ENCODE measurements at places on chromosomes 6 and 20.

GRCh38 chr6:50030777-50031562 lies 9.2 kb upstream of the DEFB110 start:
- peak; percentile 4 for DNase-seq

- no peak for DNase-seq
These were observed 29.8 kb downstream of the ANKEF1 start for GRCh38 chr20:10064611-10065010.

DNA sequence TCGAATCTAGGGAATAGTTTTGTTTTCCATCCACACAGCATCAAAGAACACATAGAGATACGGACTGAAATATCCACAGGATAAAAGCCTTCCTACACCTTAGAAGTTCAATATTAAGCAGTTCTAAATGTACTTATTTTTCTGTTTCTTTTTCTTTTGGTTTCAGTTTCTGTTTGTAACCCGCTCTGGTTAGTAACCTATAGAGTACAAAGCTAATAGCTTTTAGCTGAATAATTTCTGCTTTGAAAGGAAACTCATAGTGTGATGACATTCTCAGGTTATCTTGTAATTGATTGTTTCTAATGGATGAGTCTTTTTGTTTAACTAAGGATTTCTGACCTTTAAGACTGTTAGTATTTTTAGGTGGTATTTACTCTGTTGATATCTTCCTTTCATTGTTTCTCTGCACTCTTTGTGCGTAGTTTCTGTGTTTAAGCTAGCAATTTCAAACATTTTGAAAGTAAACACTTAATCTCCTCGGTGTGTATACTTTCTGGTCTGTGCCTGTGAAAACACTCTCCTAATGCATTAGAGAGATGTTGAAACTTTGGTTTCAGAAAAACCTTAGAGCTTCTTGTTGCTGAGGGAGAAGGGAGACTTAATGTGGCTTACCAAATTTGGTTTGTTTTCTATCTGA lies 385.5 kb downstream of the HDGFL1 start:
- no peak for DNase-seq

DNA sequence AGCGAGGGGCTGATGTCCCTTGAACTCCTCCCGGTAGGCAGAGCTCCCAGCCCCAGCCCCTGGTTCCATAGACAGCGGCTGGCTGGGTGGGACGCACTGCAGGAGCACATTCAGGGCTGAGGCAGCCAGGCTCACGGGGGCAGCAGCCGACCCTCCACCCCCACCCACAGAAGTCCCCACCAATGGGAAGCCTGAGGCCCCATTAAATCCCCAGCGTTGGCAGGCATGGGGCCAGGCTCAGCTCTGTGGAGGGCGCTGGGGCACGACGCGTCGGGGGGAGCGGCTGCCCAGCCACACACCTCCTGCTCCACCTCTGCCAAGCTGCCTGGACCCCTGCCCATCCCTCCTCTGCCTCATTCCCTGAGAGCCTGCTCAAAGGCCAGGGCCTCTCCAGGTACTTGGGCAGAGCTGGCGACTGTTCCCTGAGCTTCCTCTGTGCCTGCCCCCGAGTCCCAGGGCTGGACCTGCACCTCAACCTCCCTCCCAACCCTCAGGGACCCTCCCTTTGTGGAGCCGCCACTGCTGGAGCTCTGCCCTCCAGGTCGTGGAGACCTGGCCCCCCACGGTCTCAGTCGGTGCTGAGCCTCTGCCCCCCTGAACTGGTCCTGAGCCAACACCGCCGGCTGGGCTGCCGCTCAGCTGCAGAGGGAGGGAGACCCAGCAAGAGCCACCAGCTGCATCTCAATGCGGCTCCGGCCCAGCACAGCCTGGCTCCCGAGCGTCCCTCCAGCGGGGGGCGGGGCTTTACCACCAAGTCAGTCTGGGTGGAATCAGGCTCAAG lies 9.1 kb downstream of the CHRNA4 start:
- no peak for DNase-seq

DNA sequence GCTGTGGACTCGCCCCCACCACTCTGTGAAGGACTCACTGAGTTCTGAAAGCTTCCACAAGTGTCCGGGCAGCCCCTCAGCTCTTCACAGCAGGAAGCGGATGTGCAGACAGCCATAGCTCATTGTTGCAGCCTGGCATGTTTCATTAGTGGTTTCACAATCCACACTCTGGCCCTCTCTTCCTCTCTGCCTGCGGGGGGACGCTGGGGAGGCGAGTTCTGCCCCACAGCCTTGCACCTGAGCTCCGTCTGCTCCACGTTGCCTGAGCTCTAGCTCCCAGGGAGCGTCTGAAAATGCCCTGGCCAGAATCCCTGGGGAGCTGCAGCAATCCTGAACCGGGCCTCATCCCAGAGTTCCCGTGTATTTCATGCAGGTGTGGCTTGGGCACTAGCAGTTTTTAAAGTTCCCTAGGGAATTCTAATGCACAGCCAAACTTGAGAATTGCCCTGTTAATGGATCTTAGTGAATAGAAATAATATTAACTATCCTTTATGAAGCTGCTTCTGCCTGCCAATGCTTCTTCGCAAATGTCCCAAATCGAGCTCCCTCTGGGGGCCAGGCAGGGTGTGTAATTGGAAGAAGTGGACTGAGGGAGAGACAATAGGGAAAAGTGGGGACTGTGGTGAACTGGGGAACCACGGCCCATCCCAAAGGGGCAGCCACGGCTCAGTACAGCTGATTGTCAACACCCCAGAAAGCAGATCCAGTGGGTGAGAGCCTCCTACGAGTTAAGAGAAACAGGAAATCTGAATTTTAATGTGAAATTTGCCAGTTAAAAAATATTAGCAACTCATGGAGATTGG lies 51.5 kb downstream of the CTCFL start:
- DNase-seq: no peak

DNA sequence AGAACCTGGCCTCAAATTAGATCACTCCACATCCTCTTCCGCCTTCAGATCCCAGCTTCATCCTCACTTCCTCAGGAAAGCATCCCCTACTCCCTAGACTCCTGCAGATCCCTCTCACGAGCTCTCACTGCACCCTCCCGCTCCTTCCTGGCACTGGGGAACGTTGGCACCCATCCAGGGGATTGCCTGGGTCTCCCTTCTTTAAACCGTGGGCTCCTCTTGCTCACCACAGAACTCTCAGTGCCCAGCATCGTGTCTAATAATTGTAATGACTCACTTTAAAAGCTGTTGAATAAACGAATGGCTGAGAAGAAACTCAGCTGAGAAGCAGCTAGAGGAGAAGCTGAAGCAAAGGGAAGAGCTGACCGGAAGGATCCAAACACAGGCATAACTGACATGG lies 20.4 kb downstream of the ZC3H12D start:
- no peak for DNase-seq

- peak; percentile 46 for DNase-seq
These were observed 7.1 kb downstream of the XKR7 start for GRCh38 chr20:31974951-31975487.

GRCh38 chr6:155253337-155253736 lies 10.5 kb upstream of the CLDN20 start:
- no peak for DNase-seq

- DNase-seq: no peak
These were observed 60.6 kb upstream of the NT5E start for GRCh38 chr6:85389151-85389797.

DNA sequence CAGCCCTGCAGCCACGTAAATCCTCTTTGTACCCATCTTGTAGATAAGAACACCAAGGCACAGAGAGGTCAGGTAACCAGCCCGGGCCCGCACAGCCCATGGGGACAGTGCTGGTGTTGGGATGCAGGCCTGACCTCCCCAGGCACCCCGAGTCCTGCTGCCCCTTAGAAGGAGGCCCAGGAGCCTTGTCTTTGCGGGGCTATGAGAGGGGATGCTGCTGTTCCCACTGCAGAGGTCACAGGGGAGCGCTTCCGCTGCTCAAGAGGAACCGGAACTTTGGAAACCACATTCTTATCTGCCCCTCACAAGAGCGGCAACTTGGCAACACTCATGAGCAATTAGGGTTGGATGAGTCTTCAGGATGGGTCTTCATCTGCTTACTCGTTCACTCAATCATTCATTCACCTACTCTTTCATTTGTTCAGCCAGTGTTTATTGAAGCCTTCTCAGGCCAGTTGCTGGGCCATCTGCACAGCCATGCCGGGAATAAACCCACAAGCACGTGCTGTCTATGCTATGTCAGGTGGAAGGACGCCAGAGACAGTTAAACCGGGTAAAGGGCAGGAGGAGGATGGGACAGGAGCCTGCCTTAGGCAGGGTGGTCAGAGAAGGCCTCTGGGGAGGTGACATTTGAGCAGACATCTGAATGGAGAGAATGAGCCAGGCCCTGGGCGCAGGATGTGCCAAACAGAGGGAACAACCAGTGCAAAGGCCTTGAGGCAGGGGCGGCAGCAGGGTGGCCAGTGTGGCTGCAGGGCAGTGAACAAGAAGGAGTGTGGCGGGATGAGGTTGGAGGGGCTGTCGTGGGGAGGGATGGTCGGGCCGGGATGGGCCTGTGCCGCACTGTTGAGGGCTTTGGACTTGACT lies 60.8 kb downstream of the RBM38 start:
- no peak for DNase-seq

GRCh38 chr6:156781861-156782631 lies 4.9 kb downstream of the ARID1B start:
- DNase-seq: no peak

DNA sequence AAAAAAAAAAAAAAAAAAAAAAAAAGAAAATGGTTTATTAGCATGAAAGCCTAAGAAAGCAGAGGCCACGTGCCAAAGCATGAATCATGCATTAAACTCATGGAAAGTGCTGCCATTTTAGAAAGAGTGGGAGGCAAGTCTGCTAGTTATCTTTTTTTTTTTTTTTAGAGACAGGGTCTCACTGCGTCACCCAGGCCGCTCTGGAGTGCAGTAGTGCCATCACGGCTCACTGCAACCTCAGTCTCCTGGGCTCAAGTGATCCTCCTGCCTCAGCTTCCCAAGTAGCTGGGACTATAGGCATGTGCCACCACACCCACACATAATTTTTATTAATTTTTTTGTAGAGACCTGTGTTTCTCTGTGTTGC lies 5.2 kb downstream of the VWA7 start:
- no peak for DNase-seq

DNA sequence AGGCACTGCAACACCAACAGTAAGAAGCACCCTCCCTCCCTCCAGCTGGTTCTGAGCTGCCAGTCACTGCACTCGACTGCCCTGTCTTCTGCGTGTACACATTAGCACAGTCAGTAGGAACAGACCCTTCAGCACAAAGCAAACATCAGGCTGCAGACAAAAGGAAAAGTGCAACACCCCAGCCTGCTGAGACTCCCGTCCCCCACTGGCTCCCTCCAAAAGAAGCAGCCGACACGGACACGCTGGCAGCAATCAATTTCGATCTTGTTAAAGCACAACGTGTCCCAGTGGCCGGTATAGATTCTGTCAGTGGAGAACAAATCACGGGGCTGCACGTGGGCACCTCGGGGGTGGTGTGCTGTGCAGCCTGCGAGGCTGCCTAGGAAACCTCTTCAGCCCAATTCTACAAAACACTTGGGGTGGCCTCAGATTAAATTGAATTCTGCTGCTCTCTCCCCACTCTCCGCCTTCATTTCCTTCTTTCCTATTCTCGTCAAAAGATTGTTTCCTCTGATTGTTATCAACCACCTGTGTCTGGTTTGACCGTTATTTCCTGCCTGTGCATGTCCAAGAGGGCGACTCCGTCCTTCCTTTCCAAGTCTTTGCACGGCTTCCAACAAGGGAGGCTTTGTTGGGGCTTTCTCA lies 38.7 kb downstream of the TRAF3IP2 start:
- peak; percentile 68 for DNase-seq

- DNase-seq: no peak
These were observed 2.8 kb downstream of the CPNE1 start for GRCh38 chr20:35661908-35662307.

GRCh38 chr6:88263591-88263990 lies 97.4 kb upstream of the CNR1 start:
- no peak for DNase-seq

GRCh38 chr6:138986578-138986977 lies 1.5 kb downstream of the REPS1 start:
- DNase-seq: peak; percentile 13

GRCh38 chr6:149484733-149485700 lies at the start of gene ZC3H12D:
Gene ZC3H12D, minus strand, starts transcription at chr6:149485014. Its CDS starts 10,471 bp downstream, at chr6:149474543.
- no peak for DNase-seq

GRCh38 chr6:43869792-43870659 lies 100.0 kb downstream of the VEGFA start:
- peak; percentile 56 for DNase-seq

DNA sequence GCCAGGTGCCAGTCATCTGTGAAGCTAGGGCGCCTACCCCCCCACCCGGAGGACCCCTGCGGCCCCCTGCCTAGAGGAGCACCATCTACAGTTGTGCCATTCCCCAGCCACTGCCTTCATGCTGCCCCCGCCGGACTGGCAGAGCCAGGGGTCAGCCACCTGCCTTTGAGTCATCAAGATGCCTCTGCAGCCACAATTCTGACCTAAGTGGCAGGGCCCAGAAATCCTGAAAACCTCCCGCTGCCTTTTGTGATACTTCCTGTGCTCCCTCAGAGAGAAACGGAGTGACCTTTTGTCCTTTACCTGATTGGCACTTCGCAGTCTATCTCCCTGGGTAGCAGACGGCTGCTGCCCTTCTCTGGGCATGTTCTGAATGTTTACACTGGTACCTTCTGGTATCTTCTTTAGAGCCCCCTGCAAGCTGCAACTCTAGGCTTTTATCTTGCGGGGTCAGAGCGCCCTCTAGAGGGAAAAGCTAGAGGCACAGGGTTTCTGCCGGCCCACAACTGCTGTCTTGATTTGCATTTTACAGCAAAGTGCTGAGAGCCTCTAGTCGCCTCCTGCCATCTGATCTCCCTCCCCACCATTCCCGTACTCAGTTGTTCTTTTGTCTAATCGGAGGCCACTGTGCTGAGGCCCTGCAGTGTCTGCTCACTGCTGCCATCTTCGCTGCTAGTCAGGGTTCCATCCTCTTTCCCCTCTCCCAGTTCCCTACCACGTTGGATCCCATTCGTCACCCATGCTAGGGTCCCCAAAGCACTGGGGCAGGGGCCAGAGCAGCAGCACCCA lies 26.9 kb downstream of the SPATA2 start:
- DNase-seq: peak; percentile 45

DNA sequence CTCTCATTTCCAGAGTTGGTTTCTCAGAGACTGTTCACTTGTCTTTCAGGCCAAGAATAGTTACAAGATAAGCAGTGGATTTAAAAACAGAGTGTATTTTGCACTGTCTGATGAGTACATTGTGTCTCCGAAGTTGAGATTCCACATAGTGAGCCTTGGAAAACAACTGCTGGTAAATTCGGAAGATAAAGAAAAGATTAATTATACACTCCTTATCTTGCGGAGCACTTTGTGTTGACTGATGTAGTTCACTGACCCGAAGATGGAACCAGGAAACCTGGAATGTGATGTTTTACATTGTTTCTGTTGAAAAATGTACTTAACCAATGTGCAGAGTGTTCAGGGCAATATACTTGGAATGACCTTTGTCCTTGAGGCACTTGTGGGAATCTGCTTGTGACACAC lies 51.0 kb downstream of the ANKS1A start:
- no peak for DNase-seq

GRCh38 chr20:25669826-25670422 lies 26.7 kb downstream of the ZNF337 start:
- DNase-seq: no peak
